ENCODE measurements at places on chromosomes 3 and 15.

DNA sequence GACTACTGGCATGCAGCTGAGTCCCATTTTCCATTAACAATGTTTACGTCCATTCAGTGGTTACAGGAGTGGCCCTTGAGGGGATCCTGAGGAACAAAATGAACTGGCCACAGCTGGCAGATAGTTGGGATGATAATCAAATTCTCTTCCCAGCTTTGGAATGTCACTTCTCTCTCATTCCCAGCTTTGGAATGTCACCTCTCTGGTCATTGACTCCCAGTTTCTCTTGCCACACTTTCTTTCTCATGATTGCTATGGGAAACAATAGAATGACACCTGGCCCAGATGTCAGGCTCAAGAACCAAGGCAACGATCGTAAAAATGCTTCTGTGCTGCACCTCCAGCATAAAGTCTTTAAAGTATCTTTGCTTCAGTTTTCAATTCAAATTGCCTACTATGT is 34.0 kb downstream of the ATP13A4 start:
- H3K27me3 ChIP-seq = no peaks in the 10 kb centered on the region
- H3K4me3 ChIP-seq = no peak overlapping the region
- peak overlapping the region; percentile 78 for H3K27ac ChIP-seq
- H3K36me3 ChIP-seq = no peaks in the 10 kb centered on the region
- DNase-seq = no peak

GRCh38 chr15:65470866-65471265 is 46.6 kb downstream of the DPP8 start:
- DNase-seq = no peak
- H3K4me3 ChIP-seq = no peak overlapping the region
- H3K27me3 ChIP-seq = no peaks in the 10 kb centered on the region
- H3K27ac ChIP-seq = no peak overlapping the region

- no peak for DNase-seq
- no peaks in the 10 kb centered on the region for H3K36me3 ChIP-seq
- H3K27ac ChIP-seq = no peak overlapping the region
- H3K4me3 ChIP-seq = no peak overlapping the region
- H3K27me3 ChIP-seq = peaks cover under 1% of the 10 kb centered on the region
Measured at GRCh38 chr3:111851511-111851954, 7.5 kb upstream of the PHLDB2 start.

DNA sequence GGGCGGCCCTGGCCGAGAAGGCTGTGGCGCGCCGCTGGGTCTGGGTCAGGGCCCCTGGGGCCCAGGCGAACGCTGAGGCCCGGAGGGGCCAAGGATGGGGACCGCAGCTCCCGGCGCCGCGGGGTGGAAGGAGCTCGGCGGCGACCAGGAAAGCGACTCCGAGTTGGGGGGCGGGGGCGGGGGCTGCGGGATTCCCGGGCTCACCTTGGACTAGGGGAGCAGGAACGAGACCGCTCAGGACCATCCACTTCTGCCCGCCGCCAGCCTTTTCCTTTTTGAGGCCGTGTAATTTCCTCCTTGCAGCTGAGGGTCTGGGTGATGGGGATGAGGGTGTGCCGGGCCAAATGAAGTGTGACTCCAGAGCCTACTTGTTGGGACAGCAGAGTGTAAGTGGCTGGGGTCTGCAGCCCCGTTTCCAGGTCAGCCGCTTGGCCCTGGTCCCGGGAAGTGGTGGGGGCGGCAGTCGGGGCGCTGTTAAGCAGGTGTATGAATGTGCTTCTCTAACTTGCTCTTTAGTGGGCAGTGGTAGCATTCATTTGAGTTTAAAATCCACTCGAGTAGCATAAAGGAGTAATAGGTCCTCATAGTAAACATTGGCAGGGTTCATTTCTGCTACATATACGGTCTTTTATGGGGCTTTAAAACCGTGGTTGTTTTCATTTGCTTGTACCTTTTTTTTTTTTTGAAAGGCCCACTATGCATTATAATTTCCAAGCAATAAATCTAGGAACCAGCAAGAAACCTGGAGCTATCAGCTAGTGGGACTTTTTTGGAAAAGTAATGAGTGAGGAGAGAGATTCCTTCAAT is 717 bp downstream of the PXK start:
- H3K4me3 ChIP-seq = peak overlapping the region; percentile 90
- DNase-seq = peak; percentile 52
- no peak overlapping the region for H3K27ac ChIP-seq
- H3K36me3 ChIP-seq = no peaks in the 10 kb centered on the region
- peaks cover 24% of the 10 kb centered on the region for H3K4me1 ChIP-seq

- no peak for DNase-seq
- no peak overlapping the region for H3K4me3 ChIP-seq
- peaks cover 20% of the 10 kb centered on the region for H3K36me3 ChIP-seq
- no peak overlapping the region for H3K27ac ChIP-seq
- H3K4me1 ChIP-seq = peaks cover 7% of the 10 kb centered on the region
Measured at GRCh38 chr3:145628211-145628610, 532.8 kb downstream of the PLOD2 start.

DNA sequence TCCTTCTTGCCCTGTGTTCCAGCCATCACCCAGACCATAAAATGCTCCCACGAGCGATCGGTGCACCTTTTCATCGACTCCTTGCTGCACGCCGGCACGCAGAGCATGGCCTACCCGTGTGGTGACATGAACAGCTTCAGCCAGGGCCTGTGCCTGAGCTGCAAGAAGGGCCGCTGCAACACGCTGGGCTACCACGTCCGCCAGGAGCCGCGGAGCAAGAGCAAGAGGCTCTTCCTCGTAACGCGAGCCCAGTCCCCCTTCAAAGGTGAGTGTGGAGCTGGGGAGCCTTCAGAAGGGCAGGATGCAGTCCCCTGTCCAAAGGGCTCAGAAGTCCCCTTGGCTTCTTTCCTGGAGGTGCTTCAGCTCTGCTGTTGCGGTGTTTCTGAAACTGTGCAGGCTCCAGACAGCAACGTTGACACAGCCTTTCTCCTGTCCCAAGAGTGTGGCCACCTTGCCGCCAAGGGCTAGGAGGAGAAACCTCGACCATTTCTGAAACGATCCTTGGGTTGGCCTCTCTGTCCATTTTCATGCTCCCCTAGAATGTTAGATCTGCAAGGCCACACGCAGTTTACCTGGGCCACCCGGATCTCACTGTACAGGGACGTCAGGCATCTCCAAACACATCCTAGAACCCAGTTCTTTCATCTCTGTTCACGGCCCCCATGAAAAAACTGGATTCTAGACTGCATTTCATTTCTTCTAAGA is 116.7 kb downstream of the LIPC start:
- peaks cover 12% of the 10 kb centered on the region for H3K4me1 ChIP-seq
- no peak for DNase-seq
- no peaks in the 10 kb centered on the region for H3K36me3 ChIP-seq
- H3K27ac ChIP-seq = no peak overlapping the region

GRCh38 chr3:176633511-176633910 is 563.8 kb downstream of the TBL1XR1 start:
- no peak overlapping the region for H3K27ac ChIP-seq
- H3K4me3 ChIP-seq = no peak overlapping the region
- no peaks in the 10 kb centered on the region for H3K27me3 ChIP-seq
- no peaks in the 10 kb centered on the region for H3K36me3 ChIP-seq

- H3K4me3 ChIP-seq = no peak overlapping the region
- no peaks in the 10 kb centered on the region for H3K27me3 ChIP-seq
- no peak for DNase-seq
- no peak overlapping the region for H3K27ac ChIP-seq
- H3K36me3 ChIP-seq = 0 out of 2 replicates have a peak, but pooled peaks cover under 1% of the 10 kb centered on the region
Measured at GRCh38 chr15:98968576-98968975, 39.0 kb downstream of the PGPEP1L start.

- DNase-seq = no peak
- no peak overlapping the region for H3K4me3 ChIP-seq
- H3K4me1 ChIP-seq = peaks cover 3% of the 10 kb centered on the region
- H3K27ac ChIP-seq = no peak overlapping the region
Measured at GRCh38 chr15:39360452-39360851, 220.4 kb upstream of the THBS1 start.

DNA sequence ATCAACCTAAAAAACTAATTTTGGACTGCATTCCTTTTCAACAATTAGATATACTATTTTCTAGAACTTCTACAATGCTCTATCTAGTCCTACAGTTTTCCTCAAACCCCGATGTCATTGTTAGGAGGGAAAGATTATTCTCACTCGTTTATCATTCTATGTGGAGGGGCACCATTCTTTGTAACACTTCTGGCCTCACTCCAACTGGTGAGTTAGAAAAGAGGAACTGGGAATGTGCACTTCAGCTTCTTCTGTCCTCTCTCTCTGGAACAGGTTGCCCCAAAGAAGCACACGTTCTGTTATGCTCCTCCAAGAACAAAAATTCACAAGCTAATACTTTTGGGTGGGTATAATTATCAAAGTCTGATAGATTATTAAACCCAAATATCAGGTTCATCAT is 137.9 kb downstream of the UACA start:
- no peak overlapping the region for H3K4me3 ChIP-seq
- H3K27me3 ChIP-seq = peaks cover 2% of the 10 kb centered on the region
- peaks cover 15% of the 10 kb centered on the region for H3K36me3 ChIP-seq
- H3K4me1 ChIP-seq = peaks cover 14% of the 10 kb centered on the region
- H3K27ac ChIP-seq = no peak overlapping the region

DNA sequence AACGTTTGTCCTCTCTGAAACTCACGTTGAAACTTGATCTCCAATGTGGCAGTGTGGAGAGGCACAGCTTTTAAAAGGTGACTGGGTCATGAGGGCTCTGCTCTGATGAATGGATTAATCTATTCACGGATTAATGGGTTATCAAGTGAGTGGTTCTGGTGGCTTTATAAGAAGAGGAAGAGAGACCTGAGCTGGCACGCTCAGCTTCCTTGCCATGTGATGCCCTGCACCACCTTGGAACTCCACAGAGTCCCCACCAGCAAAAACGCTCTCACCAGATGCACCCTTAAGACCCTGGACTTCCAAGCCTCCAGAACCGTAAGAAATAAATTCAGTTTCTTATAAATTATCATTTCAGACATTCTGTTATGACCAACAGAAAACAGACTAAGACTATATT is 2.6 kb downstream of the PPP1R2 start:
- DNase-seq = no peak
- H3K27me3 ChIP-seq = peaks cover 30% of the 10 kb centered on the region
- H3K27ac ChIP-seq = no peak overlapping the region
- no peak overlapping the region for H3K4me3 ChIP-seq
- H3K36me3 ChIP-seq = no peaks in the 10 kb centered on the region

GRCh38 chr3:52220380-52221026 is 4.9 kb downstream of the TLR9 start:
- H3K36me3 ChIP-seq = peaks cover 4% of the 10 kb centered on the region
- H3K4me3 ChIP-seq = no peak overlapping the region
- peak; percentile 92 for DNase-seq

DNA sequence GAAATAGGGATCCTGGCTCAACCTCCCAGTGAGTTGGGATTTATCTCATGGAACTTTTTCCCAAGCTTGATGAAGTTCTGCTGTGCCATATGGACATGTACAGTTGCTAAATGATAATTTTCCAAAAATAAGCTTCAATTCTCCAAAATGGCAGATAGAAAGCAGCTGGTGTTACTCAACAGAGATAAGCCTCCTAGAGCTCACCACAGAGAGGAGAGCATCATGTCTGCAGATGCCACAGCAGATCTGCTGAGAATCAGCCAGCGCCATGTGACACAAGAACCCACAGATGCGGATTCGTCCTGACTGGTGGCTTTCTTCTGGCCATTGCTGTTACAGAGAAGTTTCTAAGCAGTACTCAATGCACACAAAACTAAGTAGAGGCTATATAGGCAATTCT is 50.6 kb downstream of the AGTR1 start:
- no peak for DNase-seq
- H3K27me3 ChIP-seq = no peaks in the 10 kb centered on the region

- peak; percentile 76 for DNase-seq
- peaks cover 42% of the 10 kb centered on the region for H3K27me3 ChIP-seq
- peak within 1 kb of the TSS; percentile 99 for H3K4me3 ChIP-seq
- peak within 1 kb of the TSS; percentile 77 for H3K27ac ChIP-seq
- H3K36me3 ChIP-seq = no peaks in the 10 kb centered on the region
Measured at GRCh38 chr15:22980189-22981050, at the start of gene CYFIP1. TSS of gene CYFIP1 (minus strand) at chr15:22980368. CDS start at chr15:22947285, 33,083 bp downstream.

- no peak overlapping the region for H3K4me3 ChIP-seq
- H3K36me3 ChIP-seq = peaks cover 10% of the 10 kb centered on the region
- no peak overlapping the region for H3K27ac ChIP-seq
- peaks cover 11% of the 10 kb centered on the region for H3K4me1 ChIP-seq
Measured at GRCh38 chr15:79025802-79026201, 64.8 kb downstream of the RASGRF1 start.

- H3K4me3 ChIP-seq = peak overlapping the region; percentile 41
- peaks cover 54% of the 10 kb centered on the region for H3K4me1 ChIP-seq
- H3K27me3 ChIP-seq = peaks cover 9% of the 10 kb centered on the region
- DNase-seq = no peak
- peak overlapping the region; percentile 83 for H3K27ac ChIP-seq
- H3K36me3 ChIP-seq = peaks cover 15% of the 10 kb centered on the region
Measured at GRCh38 chr15:40327457-40327856, 4.0 kb downstream of the INAFM2 start.

GRCh38 chr15:56241374-56242105 is 2.1 kb downstream of the RFX7 start:
- peaks cover 7% of the 10 kb centered on the region for H3K36me3 ChIP-seq
- peak overlapping the region; percentile 94 for H3K4me3 ChIP-seq
- peak overlapping the region; percentile 41 for H3K27ac ChIP-seq
- no peak for DNase-seq
- no peaks in the 10 kb centered on the region for H3K27me3 ChIP-seq

DNA sequence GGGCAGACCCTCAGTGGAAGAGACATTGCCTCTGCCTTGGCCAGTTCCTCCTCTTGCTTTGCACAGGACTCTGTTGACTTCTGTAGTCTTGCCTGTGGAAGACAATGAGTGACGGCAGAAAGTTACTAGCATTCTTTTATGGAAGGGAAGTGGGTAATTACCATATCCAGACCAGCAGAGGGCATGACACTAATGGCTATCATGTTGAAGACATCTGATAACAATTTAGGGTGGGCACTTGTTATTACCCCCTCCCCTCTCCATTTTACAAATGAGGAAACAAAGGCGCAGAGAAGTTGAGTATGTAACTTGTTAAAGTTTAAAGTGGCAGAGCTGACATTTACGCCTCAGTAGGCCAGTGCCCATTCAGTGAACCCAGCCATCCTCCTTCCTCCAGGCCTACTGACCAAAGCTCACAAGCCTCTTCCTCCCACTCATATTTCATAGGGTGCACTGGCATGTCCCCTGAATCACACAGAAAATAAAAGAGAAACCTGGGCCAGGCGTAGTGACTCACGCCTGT is 48.2 kb upstream of the FMN1 start:
- H3K27ac ChIP-seq = peak overlapping the region; percentile 58
- H3K27me3 ChIP-seq = no peaks in the 10 kb centered on the region
- H3K36me3 ChIP-seq = no peaks in the 10 kb centered on the region
- H3K4me1 ChIP-seq = peaks cover 29% of the 10 kb centered on the region

GRCh38 chr3:77102951-77103769 is 63.3 kb downstream of the ROBO2 start:
- no peak overlapping the region for H3K4me3 ChIP-seq
- DNase-seq = no peak
- peaks cover 9% of the 10 kb centered on the region for H3K4me1 ChIP-seq
- H3K36me3 ChIP-seq = no peaks in the 10 kb centered on the region

DNA sequence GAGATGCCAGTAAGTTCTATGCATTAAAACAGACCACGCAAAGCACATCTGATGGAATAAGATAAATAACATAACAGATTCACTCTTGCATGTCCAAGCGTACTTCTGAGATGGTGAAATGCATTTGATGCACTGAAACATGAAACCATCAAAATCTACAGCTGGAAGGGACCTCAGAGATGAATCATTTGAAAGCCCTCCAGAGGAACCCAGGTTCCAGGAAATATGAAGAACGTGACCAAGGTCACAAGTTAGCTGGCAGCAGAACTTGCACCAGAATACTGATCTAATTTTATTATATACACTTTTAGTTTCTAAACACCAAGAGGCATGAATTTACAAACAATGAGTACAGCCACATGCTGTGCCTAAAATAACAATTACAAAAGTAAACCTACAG is 957.1 kb downstream of the FHIT start:
- H3K4me1 ChIP-seq = peaks cover 23% of the 10 kb centered on the region
- DNase-seq = no peak
- H3K4me3 ChIP-seq = no peak overlapping the region
- peaks cover 10% of the 10 kb centered on the region for H3K36me3 ChIP-seq
- H3K27ac ChIP-seq = no peak overlapping the region
